ENCODE measurements at places on chromosomes 4 and X.

- no peak for DNase-seq
Measured at GRCh38 chr4:7045961-7046921, 3.1 kb downstream of the TADA2B start.

DNA sequence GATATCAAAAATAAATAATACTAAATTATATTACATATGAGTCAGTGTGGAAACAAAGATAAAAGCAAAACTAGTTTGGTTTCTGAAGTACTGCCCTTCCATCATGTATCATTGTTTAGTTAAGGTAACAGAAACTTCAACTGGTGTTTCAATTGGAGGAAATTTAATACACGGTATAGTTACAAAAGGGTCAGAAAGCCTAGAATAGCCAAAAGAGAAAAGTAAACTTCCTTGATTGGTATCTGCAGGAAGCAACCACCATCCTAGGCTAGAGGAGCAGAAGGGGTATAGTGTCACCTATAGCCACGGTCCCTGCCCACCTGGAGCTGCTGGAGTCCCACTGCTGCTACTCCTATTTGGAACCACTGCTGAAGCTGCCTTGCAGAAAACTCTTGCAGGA lies 185.6 kb downstream of the SLC7A11 start:
- DNase-seq: peak; percentile 57

DNA sequence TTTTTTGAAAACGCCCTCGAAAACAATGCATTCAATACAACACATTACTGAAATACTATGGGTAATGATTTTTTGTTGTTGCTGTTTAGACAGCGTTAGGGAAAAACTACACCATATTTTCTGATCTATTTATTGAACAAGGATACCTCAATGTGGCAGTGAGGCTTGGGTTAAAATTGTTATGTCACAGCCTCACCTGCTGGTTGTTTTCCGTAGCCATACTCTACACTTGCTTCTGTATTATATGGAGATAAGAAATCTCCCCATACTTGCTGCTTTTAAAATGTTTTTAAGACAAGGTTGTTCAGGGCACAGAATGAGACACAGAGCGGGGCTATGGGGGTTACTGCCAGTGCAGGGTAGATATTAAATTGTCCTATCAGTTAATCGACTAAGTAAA lies 221.6 kb upstream of the FTHL17 start:
- no peak for DNase-seq

- no peak for DNase-seq
Measured at GRCh38 chr4:99200138-99200537, 18.9 kb downstream of the ADH6 start.

- DNase-seq: no peak
Measured at GRCh38 chr4:38036548-38036947, 76.3 kb downstream of the PTTG2 start.

- DNase-seq: no peak
Measured at GRCh38 chrX:19576742-19577141, 61.4 kb upstream of the MAP3K15 start.

DNA sequence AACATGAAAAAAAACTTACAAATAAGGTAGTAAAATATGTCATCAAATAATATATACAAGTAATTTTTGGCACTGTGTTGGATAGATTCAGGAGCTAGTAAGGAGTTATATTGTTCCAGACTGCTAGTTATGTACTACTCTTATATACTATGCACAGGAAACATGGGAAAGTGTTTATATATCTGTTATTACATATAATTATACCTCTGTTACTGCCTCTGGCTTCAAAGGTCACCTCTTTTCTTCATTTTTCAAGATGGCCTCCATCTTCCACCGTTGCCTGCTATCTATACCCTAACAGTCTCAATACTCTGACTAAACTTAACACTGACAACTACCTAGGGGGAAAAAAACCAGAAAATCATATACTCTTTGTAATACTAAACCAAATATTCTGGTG lies 29.5 kb downstream of the LIN54 start:
- no peak for DNase-seq

- DNase-seq: peak; percentile 59
Measured at GRCh38 chrX:100085846-100086245, 324.2 kb downstream of the PCDH19 start.

GRCh38 chrX:116872931-116873330 lies 410.2 kb upstream of the CT83 start:
- DNase-seq: peak; percentile 17

DNA sequence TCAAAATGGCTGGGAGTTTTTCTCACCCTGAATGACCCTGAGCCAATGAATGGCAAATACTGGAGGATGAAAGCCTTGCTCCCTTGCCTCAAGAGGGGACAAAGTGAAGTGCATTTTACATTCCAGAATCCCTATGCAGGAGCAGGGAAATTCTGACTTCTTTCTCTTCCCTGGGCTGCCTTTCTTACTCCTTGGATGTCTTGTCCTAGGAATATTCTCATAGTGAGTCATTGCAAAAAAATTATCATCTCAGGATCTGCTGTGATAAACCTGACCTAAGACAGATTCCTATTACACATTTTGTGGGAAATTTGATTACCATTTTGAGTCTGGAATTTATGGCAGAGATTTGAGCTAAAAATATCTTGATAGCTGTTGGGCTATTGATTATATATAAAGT lies 199.9 kb downstream of the TMA16 start:
- peak; percentile 62 for DNase-seq

- no peak for DNase-seq
Measured at GRCh38 chr4:67687636-67688035, 13.3 kb downstream of the UBA6 start.

GRCh38 chr4:10803713-10804343 lies 119.3 kb upstream of the CLNK start:
- DNase-seq: no peak

DNA sequence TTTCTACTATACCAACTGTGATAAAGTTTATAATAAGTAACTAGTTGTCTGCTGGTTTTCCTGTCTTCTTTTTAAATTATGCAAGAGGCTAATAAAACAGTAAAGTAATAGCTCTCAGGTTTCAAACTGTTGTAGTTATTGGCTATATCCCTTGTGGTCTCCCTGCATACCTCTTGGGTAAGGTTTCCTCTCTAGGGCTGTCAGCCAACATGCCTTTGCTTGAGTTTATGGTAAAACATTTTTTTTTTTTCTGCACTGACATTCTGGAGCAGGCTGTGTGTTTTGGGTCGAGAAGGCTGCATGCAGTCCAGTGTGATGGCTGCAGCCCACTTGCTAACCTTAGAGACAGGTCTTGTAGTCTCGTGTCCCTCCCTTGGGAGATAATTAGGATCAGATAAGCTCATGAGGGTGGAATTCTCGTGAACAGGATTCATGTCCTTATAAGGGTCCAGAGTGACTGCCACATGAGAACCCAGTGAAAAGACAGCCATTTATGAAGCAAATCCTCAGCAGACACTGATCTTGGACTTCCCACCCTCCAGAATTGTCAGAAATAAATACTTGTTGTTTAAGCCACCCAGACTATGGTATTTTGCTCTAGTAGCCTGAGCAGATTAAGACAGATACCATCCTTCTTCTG lies 831.2 kb downstream of the CCSER1 start:
- DNase-seq: peak; percentile 89

DNA sequence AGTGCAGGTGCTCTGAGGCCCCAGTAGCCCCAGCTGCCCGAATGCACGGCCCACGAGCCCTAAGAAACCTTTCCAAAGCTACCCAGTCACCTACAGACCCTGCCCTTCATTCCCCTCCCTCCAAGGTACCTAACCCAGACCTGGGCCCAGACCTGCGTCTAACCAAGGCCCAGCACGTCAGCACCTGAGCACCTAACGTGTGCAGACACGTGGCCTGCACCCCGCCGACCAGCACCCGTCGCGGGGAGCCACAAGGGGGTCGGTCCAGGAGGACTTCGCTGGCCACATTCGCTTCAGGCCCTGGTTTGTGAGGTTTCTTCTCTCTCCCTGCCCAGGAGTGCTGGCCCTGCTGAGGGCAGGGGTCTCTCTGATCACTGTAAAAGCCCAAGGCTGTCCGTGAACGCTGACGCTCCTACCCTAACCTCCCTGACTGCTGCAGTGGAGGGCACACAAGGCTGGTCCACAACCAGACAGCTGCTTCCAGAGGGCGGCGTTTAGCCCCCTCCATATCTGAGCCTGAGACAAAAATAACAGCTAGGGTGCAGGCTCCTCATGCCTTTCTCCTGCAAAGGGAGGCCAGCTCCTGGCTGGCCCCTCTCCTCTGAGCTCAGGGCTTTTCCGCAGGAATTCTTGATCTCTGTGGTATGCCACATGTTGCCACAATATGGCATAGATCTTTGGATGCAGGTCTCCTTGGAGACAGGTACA lies 31.8 kb downstream of the WDR1 start:
- no peak for DNase-seq

GRCh38 chr4:73064536-73064935 lies 5.0 kb downstream of the COX18 start:
- no peak for DNase-seq

- DNase-seq: no peak
Measured at GRCh38 chr4:68883870-68884269, 67.7 kb downstream of the UGT2A3 start.

DNA sequence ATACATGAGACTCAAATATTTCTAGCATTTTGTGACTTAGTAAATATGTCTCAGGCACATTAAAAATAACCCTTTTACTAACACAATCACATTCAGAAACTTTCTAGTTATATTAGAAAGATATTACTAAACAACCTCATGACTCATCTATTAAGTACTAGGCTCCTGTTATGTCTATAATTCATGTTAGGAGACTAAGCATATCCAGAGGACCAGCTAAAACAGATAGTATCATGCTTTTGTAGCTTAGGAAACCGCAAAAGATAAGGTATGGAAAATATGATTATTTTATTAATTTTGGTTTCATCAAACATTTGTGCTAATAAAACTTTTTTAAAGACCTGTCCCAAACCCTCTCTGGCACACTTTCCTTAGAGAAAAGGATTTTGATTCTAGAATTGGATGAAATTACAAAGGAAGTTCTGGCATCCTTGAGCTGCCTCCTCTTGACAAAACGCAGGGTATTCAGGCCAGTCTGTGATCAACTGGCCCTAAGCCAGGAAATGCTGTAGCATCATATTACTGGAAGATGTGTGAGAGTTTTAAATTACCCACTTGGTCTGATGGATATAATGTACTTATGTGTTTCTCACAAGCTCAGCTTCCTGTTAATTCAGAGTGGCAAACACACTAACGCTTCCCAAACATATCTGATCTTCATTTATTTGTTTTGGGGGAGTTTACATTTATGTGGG lies 60.4 kb downstream of the NRK start:
- DNase-seq: peak; percentile 2

DNA sequence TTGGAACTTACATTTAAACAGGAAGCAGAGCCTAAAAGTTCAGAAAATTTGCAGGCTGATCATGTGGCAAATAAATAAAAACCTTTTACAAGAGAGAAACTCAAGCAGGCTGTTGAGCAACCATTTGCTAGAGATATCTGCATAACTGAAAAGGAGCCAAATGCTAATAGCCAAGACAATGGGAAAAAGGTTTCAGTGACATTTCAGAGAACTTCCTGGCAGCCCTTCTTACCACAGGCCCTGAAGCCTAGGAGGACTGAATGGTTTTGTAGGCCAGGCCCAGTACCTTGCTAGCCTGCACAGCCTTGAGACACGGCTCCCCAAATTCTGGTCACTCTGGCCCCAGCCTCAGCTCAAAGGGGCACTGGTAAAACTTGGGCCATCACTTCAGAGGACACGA lies 945.1 kb downstream of the ADGRL3 start:
- DNase-seq: no peak

DNA sequence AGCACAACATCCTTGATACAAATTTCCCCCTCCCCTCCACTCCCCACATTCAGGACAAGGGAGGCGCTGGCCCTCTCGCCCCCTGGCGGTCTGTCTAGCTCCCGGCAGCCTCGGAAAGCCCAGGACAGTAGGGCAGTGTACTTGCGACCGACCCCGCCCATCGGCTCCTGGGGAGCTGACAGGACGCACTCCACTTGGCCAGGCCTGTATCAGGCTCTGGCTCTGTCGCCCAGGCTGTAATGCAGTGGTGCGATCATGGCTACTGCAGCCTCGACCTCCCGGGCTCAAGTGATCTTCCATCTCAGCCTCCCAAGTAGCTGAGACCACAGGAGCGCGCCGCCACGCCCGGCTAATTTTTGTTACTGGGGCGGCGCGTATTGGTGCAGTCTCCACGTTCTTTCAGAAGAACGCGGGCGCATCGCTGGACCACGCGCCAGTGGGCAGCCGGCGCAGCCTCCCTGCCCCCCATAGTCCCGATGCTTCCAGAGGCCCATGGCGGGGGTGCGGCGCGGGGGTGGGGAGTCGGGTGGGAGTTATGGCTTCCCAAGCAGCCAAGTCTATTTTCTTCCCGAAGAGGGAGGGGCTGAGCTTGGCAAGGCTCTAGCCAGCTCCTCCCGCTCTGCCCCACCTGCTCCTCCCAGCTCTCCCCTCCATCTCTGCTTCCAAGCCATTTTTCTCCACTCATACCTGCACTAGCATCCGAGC lies 7.8 kb upstream of the AKAP14 start:
- DNase-seq: peak; percentile 23

DNA sequence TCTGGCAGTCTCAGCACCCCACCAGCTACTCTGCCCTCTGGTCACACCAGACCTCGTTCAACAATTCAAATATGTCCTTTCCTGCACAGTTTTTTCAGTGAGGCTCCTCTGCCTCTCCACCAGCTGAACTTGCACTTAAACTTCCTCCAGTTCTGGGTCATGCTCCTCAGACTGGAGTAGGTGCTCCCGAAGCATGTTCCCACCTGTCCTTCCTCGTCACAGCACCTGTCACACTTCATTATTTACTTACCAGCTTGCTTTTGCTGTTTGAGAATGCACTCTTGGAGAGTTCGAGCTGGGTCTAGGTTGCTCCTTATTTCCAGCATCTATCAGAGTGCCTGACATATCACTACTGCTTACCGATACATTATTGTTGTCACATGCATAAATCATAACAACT lies 144.8 kb upstream of the TTC29 start:
- DNase-seq: peak; percentile 59

DNA sequence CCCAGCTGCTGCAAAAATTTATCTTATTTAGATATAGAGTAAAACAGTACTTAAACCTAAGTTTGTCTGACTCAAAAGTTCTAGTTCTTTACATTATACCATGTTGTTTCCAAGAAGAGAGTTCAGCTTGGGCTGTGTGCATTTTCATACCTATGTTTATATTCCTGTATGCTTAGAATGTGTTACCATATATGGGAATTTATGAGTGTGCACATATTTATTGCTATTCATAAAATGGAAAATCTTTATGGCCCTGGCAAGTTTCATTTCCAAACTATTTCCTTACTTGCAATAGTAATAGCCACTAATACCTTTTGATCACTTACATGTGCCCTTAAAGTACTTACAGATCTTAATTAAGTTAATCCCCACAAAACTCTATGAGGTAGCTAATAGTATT lies 2.6 kb downstream of the HEPH start:
- DNase-seq: no peak

All from bronchial epithelial cell (primary cell).